ENCODE measurements at places on chromosomes 7 and 10. TPM values are rescaled to one million over a fixed set of nuclear protein-coding genes. Genes with fewer than 3 reads are reported as not detected.

Gene SPAM1
- not detected for total RNA-seq

Gene SORBS1
- 3.9 TPM for total RNA-seq

Gene ZSCAN25
- total RNA-seq: 12.5 TPM

Gene MAT1A
- total RNA-seq: not detected

Gene SEMA3C
- total RNA-seq: 5.5 TPM

Gene ODAD2
- 0.32 TPM for total RNA-seq

Gene SLC26A5
- total RNA-seq: not detected

Gene INSYN2A
- total RNA-seq: not detected

Gene CRYGN
- total RNA-seq: not detected

Gene STEAP1B
- total RNA-seq: 53.2 TPM

Gene PON1
- total RNA-seq: not detected

Gene CYP3A7
- not detected for total RNA-seq

Gene CALML3
- not detected for total RNA-seq

Gene SFTPA1
- total RNA-seq: not detected

Gene TFPI2
- 79.2 TPM for total RNA-seq

Gene LLCFC1
- not detected for total RNA-seq

Gene SPDYE2B
- not detected for total RNA-seq

Gene HMX2
- total RNA-seq: not detected

Gene ANKRD61
- total RNA-seq: 0.07 TPM

Gene NKX2-3
- 0.07 TPM for total RNA-seq

Gene ABCB1
- 5.1 TPM for total RNA-seq

Gene CAV1
- 1,552 TPM for total RNA-seq

Gene GRM3
- not detected for total RNA-seq

Gene ADIRF
- total RNA-seq: 36.5 TPM

Gene GIMAP8
- total RNA-seq: 104 TPM

Gene TACC2
- 6.1 TPM for total RNA-seq

Gene GRM8
- total RNA-seq: 0.21 TPM

Gene SIRT1
- 8.5 TPM for total RNA-seq

Gene DBNL
- 197 TPM for total RNA-seq

Gene SLC26A3
- not detected for total RNA-seq

Gene ZNF853
- total RNA-seq: 0.79 TPM

Gene SPDYE8
- not detected for total RNA-seq

Gene MTERF1
- 11.0 TPM for total RNA-seq

Gene THSD7A
- total RNA-seq: 30.5 TPM

Gene C10orf53
- total RNA-seq: not detected

All from pulmonary artery endothelial cell (primary cell).